NCI-H1105 (cell line): ENCODE measurements at places on chromosomes 4 and X.

DNA sequence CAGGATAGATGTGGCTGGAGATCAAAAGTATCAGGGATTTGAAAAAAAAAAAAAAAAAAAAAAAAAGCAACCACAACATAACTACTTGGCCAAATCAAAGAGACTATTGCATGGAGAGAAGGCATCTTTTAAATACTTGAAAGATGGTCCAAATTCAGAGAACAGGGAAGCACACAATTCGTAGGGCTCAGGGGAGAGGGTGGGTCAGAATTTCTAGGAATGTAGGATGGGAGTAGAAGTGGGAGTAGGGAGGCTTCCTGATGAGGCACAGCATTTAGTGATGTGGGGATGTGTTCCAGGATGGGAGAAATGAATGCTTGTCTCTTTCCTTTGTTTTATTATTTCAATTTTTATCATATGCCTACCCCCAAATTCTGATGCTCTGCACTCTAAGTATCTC lies 36.3 kb downstream of the RTL3 start:
- DNase-seq: no peak

GRCh38 chr4:113587640-113588275 lies 173.8 kb downstream of the CAMK2D start:
- DNase-seq: no peak

- no peak for DNase-seq
Observed at GRCh38 chr4:61918987-61919386, 718.9 kb downstream of the ADGRL3 start.

DNA sequence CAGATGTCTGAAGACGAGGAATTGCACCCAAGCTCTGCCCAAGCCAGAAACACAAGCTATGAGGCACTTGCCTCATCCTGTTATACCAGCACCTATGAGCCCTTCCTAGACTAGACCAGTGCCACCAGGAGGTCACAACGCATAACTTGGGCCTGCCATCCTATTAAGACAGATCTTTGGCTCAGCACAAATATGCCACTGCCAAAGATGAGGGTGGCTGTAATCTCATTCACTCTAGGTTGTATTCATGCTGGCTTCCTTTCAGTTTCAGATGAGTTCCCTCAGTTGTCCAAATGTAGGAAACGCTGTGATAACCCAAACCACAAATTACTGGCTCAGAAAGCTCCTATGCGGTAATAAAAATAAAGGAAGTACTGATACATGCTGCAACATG lies 76.5 kb upstream of the CITED1 start:
- no peak for DNase-seq

DNA sequence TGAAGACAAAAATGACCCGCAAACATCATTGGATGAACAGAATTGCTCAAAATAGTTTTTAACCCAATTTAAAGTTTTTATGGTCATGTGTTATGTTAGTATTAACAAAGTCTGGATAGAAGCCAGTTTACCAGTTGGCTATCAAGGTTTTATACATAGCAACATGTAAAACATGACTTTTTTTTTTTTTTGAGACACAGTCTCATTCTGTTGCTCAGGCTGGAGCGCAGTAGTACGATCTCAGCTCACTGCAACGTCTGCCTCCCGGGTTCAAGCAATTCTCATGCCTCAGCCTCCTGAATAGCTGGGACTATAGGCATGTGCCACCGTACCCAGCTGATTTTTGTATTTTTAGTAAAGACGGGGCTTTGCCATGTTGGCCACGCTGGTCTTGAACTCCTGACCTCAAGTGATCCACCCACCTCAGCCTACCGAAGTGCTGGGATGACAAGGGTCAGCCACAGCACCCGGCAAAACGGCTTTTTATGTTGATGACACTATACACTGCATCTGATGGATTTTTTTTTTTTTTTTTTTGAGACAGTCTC lies 3.4 kb downstream of the SAT1 start:
- no peak for DNase-seq

DNA sequence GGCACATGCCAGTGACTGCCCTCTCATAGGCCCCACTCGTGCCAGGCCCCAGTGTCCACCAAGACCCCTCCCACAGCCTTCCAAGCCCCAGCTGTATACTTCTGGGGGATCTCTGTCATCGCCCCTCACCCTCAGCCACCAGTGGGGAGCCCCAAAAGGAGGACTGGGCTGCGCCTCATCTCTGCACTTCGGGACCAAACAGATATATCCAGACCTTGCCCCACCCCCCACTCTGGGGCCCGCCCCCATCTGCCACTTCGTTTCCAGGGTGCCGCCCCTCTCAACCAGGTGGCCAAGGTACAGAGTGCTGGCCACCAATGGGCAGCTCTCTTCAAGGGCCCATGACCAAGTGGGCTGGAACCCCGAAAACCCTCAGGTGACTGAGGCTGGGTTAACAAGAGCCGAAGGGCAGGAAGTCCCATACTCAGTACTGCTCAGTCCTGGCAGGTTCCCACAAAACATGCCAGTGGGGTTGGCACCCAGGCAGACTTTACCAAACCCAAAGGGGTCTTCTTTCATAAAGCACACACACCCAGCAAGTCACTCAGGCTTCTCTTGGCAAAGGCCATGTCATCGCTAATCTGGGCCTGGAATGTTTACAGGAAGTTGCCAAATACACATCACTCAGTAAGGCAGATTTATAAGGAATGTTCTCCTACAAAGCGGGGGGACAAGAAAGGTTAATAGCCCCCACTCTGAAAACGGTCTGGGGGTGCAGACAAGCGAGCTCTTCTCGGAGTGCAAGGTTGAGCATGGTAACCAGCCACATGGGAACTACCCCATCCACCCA lies 4.4 kb downstream of the ZFYVE28 start:
- DNase-seq: no peak

- no peak for DNase-seq
Observed at GRCh38 chr4:188930822-188931221, 791.6 kb downstream of the TRIML1 start.

DNA sequence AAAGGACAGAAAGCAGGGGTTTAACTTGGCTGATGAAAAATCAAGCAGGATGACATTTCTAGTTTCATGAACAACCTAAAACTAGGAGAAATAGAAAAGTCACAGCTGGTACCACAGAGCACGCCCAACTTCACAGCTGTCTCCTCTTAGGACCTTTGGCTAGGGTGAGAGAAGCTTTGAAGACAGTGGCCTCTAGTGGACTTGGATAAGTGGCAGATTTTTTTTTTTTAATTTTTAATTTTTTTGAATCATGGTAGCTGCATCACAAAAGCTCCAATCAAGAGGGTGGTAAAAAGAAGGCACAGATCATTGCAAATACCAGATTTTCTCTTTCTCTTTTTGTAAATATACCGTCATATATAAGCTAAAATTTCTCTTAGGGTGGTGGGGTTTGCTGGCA lies 20.2 kb upstream of the MAP3K15 start:
- DNase-seq: no peak

DNA sequence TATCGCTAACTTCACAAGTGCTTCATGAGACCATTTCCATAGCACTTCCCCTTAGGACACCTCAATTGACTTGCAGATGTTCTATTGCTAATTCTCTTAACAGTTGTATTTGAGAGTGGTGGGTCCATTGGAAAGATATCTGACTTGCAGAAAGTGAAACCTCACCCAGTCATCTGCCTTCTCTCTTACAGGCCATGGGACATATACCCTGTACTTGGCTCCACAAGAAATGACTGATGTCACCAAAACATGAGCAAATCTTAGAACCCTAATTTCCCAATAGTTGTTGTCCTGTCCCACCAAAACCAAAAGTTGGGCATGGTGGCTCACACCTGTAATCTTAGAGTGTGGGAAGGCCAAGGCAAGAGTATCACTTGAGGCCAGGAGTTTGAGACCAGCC lies 101.9 kb upstream of the MAML3 start:
- DNase-seq: no peak

DNA sequence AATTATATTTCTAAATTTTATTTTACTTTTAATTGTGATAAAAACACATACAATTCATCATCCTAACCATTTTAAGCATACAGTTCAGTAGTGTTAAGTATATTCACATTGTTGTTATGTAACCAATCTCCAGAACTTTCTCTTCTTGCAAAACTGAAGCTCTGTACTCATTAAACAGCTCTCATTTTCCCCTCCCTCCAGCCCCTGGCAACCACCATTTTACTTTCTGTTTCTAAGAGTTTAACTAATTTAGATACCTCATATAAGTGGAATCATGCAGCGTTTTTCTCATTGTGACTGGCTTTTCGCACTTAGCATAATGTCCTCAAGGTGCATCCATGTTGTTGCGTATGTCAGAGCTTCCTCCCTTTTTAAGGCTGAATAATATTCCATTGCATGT lies 46.7 kb upstream of the NDP start:
- DNase-seq: no peak

- DNase-seq: no peak
Observed at GRCh38 chr4:174397366-174398155, 113.8 kb downstream of the CEP44 start.

GRCh38 chr4:3524920-3525319 lies 7.3 kb downstream of the LRPAP1 start:
- no peak for DNase-seq

DNA sequence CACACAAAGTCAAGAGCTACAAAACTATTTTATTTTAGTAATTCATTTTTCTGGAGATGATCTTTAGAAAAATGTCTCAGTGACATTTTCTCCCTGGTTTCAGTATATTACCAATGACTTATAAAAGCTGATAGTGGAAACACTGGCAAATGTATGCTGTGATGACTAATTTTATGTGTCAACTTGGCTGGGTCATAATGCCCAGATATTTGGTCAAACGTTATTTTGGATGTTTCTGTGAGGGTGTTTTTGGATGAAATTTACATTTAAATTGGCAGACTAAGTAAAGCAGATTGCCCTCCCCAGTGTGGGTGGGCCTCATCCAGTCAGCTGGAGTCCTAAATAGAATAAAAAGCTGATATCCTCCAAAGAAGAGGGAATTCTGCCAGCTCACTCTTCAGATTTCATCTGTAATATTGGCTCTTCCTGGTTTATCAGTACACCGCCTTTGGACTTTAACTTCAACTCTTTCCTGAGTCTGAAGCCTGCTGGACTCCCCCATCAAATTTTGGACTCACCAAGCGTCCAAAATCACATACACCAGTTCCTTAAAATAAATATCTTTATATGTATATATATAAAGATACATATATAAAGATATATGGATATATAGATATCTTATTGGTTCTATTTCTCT lies 31.2 kb upstream of the RAB40A start:
- DNase-seq: no peak

GRCh38 chrX:84188320-84188834 lies 378 bp upstream of the RPS6KA6 start:
- DNase-seq: peak; percentile 65

- no peak for DNase-seq
Observed at GRCh38 chr4:2304321-2304876, 42.5 kb upstream of the MXD4 start.

- DNase-seq: no peak
Observed at GRCh38 chr4:93710101-93710846, 118.3 kb upstream of the ATOH1 start.

DNA sequence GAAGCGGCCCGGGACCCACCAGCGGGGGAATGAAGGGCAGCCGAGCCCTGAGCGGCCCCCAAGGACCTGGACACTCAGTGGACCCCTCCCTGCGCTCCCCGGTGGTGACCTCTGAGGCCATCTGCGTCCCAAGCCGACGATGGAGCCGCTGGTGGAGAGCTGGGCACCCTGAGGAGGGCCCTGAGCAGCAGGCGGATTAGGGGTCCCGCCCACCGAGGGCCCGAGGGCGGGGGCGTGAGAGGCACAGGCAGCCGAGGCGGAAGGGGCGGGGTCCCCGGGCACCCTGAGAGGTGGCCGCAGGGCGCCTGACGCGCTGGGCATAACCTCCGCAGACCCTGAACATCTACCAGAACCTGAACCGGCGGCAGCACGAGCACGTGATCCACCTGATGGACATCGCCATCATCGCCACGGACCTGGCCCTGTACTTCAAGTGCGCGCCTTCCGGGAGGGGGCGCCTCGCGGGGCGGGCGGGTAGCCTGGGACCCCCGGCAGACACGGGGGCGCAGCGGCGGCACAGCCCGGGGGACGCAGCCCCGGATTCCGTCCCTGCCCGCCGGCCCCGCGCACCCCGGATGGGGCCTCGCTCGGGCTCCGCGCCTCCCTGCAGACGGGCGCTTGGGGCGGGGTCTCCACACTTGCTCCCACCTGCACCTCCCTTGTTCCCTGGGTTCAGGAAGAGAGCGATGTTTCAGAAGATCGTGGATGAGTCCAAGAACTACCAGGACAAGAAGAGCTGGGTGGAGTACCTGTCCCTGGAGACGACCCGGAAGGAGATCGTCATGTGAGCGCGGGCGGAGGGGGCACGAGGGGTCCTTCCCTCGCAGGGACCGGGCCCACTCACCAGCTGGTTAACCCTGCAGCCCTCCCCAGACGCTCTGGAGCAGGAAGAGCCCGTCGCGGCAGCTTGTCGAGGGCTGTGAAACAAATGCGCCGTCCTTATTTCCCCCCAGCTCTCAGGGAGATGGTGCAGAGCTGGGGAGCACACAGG lies 10.3 kb downstream of the ATP5ME start:
- DNase-seq: peak; percentile 11
